Glutamatergic neuron (in vitro differentiated cells): ENCODE measurements at places on chromosomes 13 and 19. TPM values are rescaled to one million over a fixed set of nuclear protein-coding genes. Genes with fewer than 3 reads are reported as not detected.

CACNG7 gene
- 60.4 TPM for total RNA-seq

C19orf81 gene
- total RNA-seq = 10.4 TPM

PTPRH gene
- total RNA-seq = 7.4 TPM

LILRA2 gene
- not detected for total RNA-seq

IL17D gene
- 1.3 TPM for total RNA-seq

SYNGR4 gene
- not detected for total RNA-seq

OSCAR gene
- total RNA-seq = not detected

ERICH6B gene
- total RNA-seq = not detected

CLEC11A gene
- 4.0 TPM for total RNA-seq

CGB5 gene
- total RNA-seq = not detected

ZMYM5 gene
- 20.1 TPM for total RNA-seq

ERCC5 gene
- 40.8 TPM for total RNA-seq

DHRS12 gene
- 19.8 TPM for total RNA-seq

CEP89 gene
- 42.5 TPM for total RNA-seq

UBL3 gene
- 21.3 TPM for total RNA-seq

FXYD3 gene
- not detected for total RNA-seq

NCCRP1 gene
- total RNA-seq = 0.61 TPM

LHFPL6 gene
- total RNA-seq = 1.7 TPM

TLE6 gene
- total RNA-seq = not detected

IGFL1 gene
- total RNA-seq = not detected

GRCh38 chr19:21691661-21692060 lies 75.7 kb downstream of the ZNF100 start:
- H3K27ac ChIP-seq = no peak overlapping the region
- no peaks in the 10 kb centered on the region for H3K27me3 ChIP-seq
- peaks cover 17% of the 10 kb centered on the region for H3K36me3 ChIP-seq
- DNase-seq = no peak
- peaks cover 2% of the 10 kb centered on the region for H3K4me1 ChIP-seq
- H3K4me3 ChIP-seq = no peak overlapping the region

GRCh38 chr19:19634516-19635312 lies 6.7 kb upstream of the LPAR2 start:
- H3K27ac ChIP-seq = peak overlapping the region; percentile 17
- peaks cover 21% of the 10 kb centered on the region for H3K36me3 ChIP-seq
- peaks cover 7% of the 10 kb centered on the region for H3K4me1 ChIP-seq

DNA sequence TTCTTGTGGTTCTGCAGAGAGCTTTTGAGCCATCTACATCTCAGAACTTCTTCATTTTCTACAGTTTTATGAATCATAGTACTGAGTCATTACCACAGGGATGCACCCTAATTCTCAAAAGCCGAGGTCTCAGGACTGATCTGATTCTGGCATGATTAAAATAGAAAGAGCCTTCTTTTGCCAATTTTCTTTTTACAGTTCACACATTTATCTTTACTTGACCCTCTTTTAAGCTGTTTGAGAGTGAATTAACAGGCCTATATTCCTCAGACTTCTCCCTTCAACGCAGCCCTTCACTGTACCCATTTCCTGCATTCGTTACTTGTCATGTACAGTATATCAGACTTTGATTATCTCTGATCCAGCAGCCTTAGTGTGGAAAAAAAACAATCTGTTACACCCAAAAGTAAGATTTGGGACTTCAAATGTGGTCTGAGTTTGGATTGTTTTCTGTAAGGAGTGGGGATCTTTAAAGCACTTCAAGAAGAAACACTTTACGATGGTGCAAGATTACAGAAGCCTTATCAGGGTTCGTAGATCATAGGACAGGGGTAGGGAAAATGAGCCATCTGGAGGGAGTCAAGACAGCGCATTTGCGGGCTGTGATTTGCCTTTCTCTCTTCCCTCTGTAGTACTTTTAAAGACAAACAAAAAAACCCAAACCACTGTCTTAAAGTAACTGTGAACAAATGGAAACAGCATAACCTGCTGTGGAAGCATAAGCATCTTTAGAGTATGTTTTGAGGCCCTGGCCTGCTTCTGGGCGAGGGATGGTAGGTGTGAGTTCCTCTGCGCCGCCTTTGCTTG lies 15.3 kb upstream of the GPR183 start:
- no peak overlapping the region for H3K27ac ChIP-seq
- no peaks in the 10 kb centered on the region for H3K27me3 ChIP-seq
- no peak overlapping the region for H3K4me3 ChIP-seq

- H3K4me1 ChIP-seq = peaks cover 12% of the 10 kb centered on the region
- no peak overlapping the region for H3K27ac ChIP-seq
- H3K27me3 ChIP-seq = no peaks in the 10 kb centered on the region
Observed at GRCh38 chr13:71659404-71659803, 207.6 kb downstream of the DACH1 start.

- H3K27ac ChIP-seq = peak overlapping the region; percentile 30
- no peak overlapping the region for H3K4me3 ChIP-seq
- DNase-seq = no peak
Observed at GRCh38 chr13:32045982-32046785, 14.6 kb downstream of the FRY start.

DNA sequence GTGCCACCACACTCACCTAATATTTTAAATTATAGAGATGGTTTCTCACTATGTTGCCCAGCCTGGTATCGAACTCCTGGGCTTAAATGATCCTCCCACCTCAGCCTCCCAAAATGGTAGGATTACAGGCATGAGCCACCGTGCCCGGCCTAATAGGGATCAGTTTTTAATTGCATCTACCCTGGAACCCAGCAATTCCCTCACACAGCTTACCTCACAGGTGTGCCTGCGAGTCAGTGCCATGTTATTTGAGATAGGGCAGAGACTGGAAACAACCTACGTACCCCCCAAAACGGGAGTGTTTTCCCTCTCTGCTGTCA lies 14.3 kb downstream of the MAP2K2 start:
- H3K27me3 ChIP-seq = peaks cover 12% of the 10 kb centered on the region
- no peak overlapping the region for H3K4me3 ChIP-seq
- peaks cover 5% of the 10 kb centered on the region for H3K4me1 ChIP-seq
- DNase-seq = no peak

- H3K27ac ChIP-seq = no peak overlapping the region
- H3K36me3 ChIP-seq = peaks cover 4% of the 10 kb centered on the region
- no peak overlapping the region for H3K4me3 ChIP-seq
- DNase-seq = no peak
- H3K4me1 ChIP-seq = no peaks in the 10 kb centered on the region
Observed at GRCh38 chr13:42388326-42388725, 116.4 kb downstream of the AKAP11 start.

- H3K36me3 ChIP-seq = no peaks in the 10 kb centered on the region
- H3K27ac ChIP-seq = no peak overlapping the region
- peaks cover 2% of the 10 kb centered on the region for H3K27me3 ChIP-seq
- DNase-seq = no peak
- H3K4me3 ChIP-seq = no peak overlapping the region
Observed at GRCh38 chr19:28456252-28456651, 756.7 kb downstream of the UQCRFS1 start.

DNA sequence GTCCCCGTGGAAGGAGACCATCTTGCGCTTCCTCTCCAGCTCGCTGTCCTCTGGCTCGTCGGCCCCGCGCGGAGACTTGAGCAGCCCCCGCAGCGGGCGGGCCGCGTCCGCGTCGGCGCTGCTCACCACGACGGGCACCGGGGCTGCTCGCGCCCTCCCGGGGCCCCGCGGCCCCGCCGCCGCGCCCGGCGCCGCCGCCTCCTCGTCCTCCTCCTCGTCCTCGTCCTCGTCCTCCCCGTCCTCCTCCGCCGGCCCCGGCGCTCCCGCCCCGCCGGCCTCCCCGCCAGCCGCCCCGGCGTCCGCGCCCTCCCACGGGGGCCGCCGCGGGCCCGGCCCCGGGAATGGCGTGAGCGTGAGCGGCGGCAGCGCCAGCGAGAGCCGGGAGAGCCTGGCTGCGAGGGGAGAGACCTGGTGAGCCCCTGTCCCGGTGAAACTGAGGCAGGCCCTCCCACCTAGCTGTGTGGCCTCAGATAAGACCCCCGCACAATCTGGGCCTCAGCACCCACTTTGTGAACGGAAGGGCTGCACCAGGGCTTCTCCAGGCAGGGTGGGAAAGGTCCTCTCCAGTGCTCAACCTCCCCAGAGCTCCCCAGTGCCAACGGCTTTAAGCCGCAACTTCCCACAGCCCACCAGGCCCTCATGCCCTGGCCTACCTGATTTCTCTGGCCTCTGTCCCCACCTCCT lies 17.8 kb downstream of the LMTK3 start:
- peak overlapping the region; percentile 70 for H3K4me3 ChIP-seq
- peaks cover 32% of the 10 kb centered on the region for H3K27me3 ChIP-seq
- no peaks in the 10 kb centered on the region for H3K36me3 ChIP-seq
- no peak overlapping the region for H3K27ac ChIP-seq
- H3K4me1 ChIP-seq = peaks cover 14% of the 10 kb centered on the region

- DNase-seq = no peak
- H3K27me3 ChIP-seq = no peaks in the 10 kb centered on the region
- H3K4me3 ChIP-seq = no peak overlapping the region
- H3K36me3 ChIP-seq = no peaks in the 10 kb centered on the region
- H3K4me1 ChIP-seq = peaks cover 8% of the 10 kb centered on the region
- no peak overlapping the region for H3K27ac ChIP-seq
Observed at GRCh38 chr13:40597735-40598365, 68.6 kb downstream of the FOXO1 start.

DNA sequence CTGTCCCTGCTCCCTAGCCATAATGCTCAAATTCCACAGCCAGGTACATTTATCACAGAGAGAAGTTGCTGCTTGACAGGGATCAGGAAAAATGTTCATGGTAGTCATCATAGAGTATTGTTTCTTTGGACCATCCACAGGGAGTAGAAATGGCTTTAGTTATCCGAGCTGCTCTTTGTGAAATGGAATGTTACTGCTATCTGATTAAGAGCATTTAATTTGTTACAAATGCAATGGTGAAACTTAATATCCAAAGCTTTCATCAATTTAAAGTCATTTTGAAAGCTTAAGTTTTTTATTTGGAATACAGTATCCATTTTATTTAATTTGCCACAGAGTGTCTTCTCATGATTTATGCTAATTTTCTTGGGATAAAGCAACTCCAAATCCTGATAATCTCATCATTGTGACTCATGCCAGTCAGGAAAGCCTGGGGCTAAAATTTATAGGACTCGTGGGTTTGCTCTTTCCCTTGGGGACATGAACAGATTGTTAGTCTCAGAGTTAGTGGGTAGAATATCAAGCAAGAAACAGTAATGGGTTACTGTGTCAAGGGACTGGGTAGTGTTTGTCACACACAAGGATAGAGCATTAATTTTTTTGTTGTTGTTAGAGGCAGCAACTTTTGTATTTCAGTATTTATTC lies 59.8 kb downstream of the SCEL start:
- peak overlapping the region; percentile 25 for H3K27ac ChIP-seq
- H3K4me3 ChIP-seq = peak overlapping the region; percentile 7
- no peak for DNase-seq

DNA sequence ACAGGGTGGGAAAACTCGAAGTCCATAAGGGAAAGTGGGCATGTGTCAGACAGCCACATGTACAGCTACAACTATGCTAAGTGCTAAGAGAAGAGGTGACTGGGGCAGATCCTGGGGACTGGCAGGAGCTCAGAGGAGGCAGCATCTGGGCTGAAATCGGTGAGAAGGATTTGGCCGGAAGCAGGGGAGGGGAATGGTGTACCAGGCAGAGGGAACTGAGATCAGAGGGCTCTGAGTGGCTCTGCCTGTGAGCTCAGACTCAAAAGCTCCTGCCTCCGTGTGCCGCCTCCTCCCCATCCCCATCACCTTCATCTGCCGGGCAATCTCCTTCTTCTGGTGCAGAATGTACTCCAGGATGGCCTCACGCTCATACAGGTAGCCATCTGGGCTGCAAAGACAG lies 21.8 kb downstream of the NOSIP start:
- H3K27me3 ChIP-seq = peaks cover 16% of the 10 kb centered on the region
- peaks cover 21% of the 10 kb centered on the region for H3K4me1 ChIP-seq
- H3K36me3 ChIP-seq = peaks cover 9% of the 10 kb centered on the region
- peak overlapping the region; percentile 11 for H3K4me3 ChIP-seq

DNA sequence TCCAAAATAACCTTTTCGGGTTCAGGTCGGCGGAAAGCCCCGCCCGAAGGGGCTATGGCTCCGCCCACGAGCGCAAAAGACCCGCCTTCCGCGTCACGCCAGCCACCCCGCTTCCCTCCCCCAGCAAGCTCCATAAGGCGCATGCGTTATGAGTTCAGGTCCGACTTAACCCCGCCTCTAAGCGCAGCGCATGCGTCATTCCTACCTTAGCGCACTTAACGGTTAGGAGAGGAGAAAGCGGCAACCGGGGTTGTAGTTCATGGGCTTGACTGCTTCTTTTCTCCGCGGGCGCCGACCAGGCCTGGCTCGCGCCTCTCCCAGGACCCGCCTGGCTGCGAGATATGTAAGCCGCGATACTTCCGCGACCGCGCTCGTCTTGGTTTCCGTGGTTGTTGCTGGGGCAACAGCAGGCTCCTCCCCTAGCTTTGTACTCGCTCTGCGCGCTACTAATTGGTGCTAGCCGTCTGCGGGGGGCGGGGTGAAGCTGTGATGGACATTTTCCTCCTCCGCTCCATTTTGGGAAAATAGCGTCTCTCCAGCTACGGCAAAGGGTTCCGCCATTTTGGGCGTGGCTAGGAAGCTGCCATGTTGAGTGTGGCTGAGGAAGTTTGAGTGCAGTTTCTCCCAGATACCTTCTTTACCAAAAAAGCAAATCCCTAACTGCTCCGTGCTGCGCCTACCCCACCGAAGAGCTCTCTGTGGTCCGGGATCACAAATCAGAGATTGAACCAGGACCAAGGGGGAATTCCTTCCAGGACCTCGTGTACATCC lies at the start of gene B9D2:
B9D2 (minus strand) TSS at position 397 of the 771 bp plus-strand sequence. CDS start 630 bp downstream, outside the sequence.
- H3K27ac ChIP-seq = peak within 1 kb of the TSS; percentile 96
- DNase-seq = peak; percentile 96
- H3K27me3 ChIP-seq = peaks cover 6% of the 10 kb centered on the region
- H3K4me3 ChIP-seq = peak within 1 kb of the TSS; percentile 94
- no peaks in the 10 kb centered on the region for H3K36me3 ChIP-seq

- H3K27ac ChIP-seq = no peak overlapping the region
- H3K4me3 ChIP-seq = no peak overlapping the region
- DNase-seq = no peak
- peaks cover 7% of the 10 kb centered on the region for H3K27me3 ChIP-seq
Observed at GRCh38 chr19:16425993-16426392, 45.8 kb downstream of the EPS15L1 start.

DNA sequence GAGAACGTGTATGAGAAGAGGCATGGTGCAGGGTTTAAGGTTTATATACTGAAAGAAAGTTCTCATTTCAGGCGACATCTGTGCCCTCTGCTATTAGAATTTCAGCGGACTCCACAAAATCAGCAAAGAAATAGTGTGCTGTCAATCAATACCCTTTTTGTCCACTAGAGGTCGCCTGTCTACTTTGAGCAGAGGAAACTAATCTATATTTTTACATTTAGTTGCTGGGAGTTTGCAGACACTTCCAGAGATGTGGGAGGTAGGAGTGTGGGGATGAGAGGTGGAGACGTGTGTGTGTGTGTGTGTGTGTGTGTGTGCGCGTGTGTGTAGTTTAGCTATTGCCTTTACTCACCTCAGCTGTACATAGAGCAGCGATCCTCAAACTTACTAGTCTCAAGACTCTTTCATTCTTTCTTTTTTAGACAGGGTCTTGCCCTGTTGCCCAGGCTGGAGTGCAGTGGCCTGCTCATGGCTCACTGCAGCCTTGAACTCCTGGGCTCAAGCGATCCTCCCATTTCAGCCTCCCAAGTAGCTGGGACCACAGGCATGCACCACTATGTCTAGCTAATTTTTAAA lies 9.7 kb downstream of the INAFM1 start:
- H3K4me3 ChIP-seq = no peak overlapping the region
- no peaks in the 10 kb centered on the region for H3K36me3 ChIP-seq
- peaks cover 5% of the 10 kb centered on the region for H3K27me3 ChIP-seq
